Stimulated activated CD4-positive, alpha-beta T cell treated with anti-CD3 and anti-CD28 coated beads, Interleukin-4, amount 100 ng/mL, for 4 hours (primary cell): ENCODE measurements at places on chromosomes 13 and 19.

DNA sequence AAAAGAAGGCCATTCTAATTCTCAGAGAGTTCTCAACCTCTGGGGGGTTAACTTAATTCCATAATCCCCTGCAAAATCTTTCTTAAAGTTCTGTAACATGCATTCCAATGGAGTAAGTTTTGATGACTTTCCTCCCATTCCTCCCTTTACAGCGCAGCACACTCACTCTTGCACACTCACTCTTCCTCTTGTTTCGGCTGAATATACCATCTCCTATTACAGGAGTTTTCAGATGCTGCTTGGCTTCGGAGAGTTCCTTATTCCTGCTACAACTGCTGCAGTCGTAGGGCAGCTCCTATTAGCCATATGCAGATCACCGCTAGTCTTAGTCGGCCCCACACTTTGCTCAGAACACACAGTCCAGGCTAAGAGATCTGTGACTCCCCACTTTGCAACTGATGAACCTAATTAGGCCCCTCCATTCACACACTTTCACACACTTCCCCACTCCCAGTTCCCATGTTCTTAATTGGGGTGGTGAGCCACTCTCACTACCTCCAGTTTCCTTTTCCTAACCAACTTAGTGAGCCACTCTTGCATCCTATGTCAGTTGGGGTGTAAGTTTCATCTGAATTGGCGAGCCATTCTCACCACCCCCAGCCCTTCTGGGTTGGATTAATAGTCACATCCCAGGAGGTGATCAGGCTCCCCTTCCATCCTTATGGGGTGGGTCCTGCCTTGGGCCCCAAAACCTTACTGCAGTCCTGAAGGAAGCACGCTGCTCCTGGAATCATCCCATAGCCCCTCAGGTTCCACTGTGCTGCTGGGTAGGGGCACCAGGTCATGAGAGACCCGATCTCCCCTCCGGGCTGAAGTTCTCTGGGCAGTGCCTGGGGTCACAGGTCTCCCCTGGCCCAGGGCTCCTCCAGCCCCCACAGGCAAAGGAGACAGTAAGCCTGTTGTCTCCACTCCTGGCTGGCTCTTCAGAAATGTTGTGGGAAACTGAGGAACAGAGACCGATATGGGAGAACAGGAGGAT is 53.9 kb downstream of the OR10H4 start:
- no peak for DNase-seq

GRCh38 chr19:35040826-35041547 is 534 bp upstream of the HPN start:
- DNase-seq: peak; percentile 9

DNA sequence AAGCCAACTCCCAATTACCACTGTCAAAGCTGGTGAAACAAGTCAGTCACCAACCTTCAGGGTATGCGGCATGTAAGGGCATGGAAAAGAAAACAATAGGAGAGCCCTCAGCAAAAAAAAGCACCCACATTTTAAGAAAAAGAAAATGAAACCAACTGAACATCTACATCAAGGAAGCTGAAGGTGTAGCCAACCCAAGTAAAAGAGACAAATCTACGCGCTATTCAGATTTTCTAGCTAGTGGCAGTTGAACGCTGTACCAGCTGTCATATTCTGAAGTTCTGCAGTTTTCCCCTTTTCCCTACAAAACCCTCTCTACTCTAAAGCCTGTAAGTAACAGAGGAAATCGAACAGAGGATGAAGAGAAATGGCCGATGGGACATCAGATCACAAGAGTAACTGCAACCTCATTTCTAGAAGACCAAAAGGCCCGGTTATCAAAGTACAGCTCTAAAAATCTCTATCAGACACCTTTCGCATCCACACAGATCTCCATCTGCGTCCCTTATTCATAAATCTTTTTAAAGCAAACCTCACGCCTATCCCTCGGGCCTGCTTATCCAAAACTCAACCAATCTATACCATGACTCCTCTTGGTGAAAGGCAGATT is 1.4 kb downstream of the MYCBP2 start:
- no peak for DNase-seq

- no peak for DNase-seq
Observed at GRCh38 chr19:46660008-46660517, 919 bp downstream of the DACT3 start.

GRCh38 chr19:34960940-34961679 is 2.9 kb downstream of the ZNF792 start:
- no peak for DNase-seq
